ENCODE measurements at places on chromosomes 12 and 14. TPM values are rescaled to one million over a fixed set of nuclear protein-coding genes. Genes with fewer than 3 reads are reported as not detected.

GRCh38 chr12:59698600-59698999 is 102.8 kb downstream of the SLC16A7 start:
- no peak for DNase-seq

DNA sequence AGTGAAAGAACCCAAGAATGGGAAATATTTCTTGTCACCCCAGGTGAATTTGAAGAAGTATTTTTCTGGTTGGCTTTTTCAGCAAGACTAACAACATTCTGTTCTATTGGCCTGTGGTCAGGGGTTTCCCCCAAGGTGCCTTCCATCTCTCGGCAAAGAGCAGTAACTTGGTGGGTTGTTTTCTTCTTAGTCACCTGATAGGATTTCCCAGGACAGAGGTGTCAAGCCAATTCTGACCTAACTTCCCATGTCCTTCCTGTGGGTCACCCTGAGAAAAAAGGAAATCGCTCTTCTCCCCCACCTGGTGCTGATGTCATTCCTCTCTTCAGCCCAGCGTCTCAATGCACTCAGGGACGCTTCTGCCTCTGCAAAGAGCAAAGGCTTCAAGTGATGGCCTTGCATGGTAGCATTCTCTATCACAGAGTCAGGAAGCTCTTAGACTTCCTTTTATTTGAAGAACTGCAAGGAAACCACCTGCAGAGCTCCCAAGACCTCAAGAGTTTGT is 16.1 kb upstream of the IFNG start:
- no peak for DNase-seq

DNA sequence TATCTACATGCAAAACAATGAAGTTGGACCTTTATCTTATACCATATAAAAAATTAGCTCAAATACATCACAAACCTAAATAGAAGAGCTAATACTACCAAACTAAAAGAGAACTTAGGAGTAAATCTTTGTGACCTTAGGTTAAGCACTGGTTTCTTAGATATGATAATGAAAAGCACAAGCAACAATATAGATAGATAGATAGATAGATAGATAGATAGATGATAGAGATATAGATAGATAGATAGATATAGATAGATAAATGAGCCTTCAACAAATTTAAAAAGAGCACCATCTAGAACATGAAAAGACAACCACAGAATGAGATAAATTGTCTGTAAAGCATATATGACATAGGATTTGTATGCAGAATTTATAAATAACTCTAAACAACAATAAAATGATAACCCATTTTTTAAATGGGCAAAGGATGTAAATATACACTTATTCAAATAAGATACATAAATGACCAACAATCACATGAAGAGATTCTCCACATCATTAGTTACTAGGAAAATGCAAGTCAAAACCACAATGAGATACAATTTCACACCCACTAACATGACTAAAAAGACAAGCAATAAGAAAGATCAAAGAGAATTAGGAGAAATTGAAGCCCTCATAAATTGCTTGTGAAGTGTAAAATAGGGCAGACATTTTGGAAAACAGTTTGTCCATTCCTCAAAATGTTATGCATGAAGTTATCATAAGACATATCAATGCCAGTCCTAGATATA is 293.7 kb downstream of the BTG1 start:
- no peak for DNase-seq

GRCh38 chr12:89390802-89391673 is 38.7 kb upstream of the DUSP6 start:
- DNase-seq, result peak; percentile 66

GRCh38 chr12:121857322-121858246 is 1.1 kb downstream of the HPD start:
- DNase-seq, result no peak

Gene TMPRSS12
- not detected for total RNA-seq

Gene P2RX2
- not detected for total RNA-seq
